NAMALWA (cell line): ENCODE measurements at places on chromosomes 3 and 15.
A peak's percentile ranks its signal among the peaks of the same experiment; 100 is the strongest.

GRCh38 chr3:77605308-77605707 is 565.4 kb downstream of the ROBO2 start:
- DNase-seq: no peak

GRCh38 chr3:170565495-170565894 is 20.4 kb downstream of the SLC7A14 start:
- DNase-seq: no peak

GRCh38 chr3:119428538-119428937 is 34.9 kb downstream of the TMEM39A start:
- DNase-seq: peak; percentile 26

DNA sequence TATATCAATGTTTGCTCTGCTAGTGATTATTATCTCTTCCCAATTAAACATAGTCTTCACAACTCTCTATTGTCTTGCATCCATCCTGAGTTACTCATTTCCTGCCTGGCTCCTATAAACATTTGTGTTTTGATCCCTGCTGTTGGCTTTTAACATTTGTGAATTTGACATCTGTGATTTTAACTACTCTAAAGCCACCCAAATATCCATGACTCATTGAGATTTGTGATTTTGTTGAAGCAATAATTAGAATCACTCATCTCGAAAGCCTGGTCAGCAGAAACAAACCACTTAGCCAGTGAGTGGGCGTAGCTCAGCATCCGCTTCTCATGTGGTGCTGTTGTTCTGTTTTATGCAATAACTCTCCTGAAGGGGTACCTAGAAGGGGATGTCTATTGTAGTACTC is 174.3 kb upstream of the ZBTB20 start:
- DNase-seq: no peak

- no peak for DNase-seq
Measured at GRCh38 chr3:60308808-60309207, 942.4 kb downstream of the FHIT start.

GRCh38 chr3:42045708-42046243 is 45.4 kb upstream of the TRAK1 start:
- no peak for DNase-seq

DNA sequence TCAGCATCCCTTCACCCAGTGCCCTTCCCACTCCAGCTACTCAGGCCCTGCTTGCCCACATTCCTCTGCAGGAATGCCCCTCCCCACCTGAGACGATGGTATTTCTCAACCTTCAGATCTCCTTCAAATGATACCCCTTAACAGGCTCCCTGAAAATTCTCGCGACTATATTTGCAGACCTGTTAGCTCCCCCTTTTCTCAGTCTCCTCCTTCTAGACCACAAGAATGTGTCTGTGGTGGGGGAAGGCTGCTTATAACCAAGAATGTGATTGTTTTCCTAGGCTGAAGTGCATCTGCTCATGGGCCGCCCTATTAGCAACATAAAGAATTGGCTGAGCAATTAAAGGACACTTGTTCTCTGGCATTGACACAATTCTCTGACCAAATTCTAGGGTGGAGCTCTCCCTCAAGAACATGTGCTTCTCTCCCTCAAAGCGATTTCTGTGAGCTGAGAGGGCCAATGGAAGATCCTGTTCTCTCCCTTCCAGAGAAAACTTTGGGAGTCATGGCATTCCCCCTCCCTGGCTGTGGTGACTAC is 19.1 kb upstream of the LIMD1 start:
- no peak for DNase-seq

- no peak for DNase-seq
Measured at GRCh38 chr15:100713163-100713867, 110.9 kb downstream of the ASB7 start.

- no peak for DNase-seq
Measured at GRCh38 chr3:54906763-54907162, 21.1 kb downstream of the LRTM1 start.

DNA sequence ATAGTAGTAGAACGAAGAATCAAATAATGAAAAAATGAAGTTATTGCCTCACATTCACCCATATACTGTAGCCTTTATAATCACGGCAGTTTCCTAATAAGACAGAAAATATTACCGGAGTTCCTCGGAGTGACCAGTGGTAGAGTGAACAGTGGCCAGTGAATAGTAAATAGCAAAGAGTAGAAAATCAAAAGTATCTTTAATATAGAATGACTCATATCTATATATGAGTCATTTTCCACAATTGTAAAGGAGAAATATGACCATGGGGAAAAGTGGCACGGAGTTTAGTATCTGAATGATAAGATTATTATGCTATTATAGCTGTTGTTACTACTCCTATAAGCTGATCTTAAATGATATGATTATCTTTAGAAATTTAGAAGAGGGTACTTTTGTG is 38.5 kb downstream of the ZBTB20 start:
- DNase-seq: no peak

DNA sequence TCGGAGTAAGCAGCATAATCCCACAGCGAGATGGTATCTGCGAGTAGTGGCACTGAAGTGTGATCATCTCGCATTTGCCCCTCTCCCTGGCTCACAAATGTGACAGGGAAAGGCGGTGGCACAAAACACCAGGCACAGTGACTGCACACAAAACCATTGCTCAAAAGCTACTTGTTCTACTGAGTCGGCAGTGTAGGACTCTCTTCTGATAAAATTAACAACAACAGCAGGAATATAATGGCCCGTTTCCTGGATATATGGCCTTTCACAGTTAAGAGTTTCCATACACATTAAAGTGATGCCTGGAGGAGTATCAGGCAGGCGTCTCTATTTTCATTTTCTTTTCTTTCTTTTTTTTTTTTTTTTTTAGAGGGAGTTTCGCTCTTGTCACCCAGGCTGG is 69.0 kb downstream of the MYO1E start:
- DNase-seq: no peak

DNA sequence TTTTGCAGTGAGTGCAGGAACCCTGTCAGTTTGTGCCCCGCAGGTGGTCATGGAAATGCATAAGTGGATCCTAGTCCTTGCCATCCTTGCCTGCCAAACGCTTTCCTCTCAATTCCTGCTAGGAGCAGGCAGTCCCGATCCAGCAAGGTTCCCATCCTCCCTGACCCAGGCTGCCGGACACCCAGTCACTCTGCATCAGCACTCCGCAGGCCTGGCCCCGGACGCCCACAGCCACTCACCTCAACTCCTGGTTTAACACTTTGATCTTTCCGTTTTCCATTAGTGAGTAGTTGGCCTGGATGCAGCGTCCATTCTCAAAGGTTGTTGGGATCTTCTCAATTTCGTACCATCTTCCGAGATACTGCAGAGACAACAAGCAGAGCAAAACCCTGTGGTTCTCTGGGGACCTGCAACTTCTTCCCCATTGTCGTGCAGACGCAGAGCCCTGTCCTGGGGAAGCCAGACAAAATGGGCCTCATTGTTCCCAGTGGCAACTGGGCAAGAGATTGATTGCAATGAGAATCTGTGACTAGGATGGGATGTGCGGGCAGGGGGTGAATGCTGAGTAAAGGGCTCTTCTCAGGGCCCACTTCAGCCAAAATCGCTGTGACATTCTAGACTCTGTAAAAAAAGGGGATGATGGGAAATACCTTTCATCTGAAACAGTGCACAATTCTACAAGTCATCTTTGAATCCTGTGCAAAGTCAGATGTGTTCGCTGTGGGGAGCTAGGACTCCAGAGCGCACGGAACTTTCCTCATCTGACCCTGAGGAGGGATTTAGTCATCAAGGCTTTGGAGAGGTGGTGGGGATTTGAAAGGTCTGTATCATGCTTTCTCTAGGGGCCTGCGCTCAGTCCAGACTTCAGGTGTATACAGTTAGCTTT is 9.9 kb downstream of the APOD start:
- DNase-seq: no peak

GRCh38 chr3:162370141-162370540 is 873.5 kb downstream of the OTOL1 start:
- no peak for DNase-seq

DNA sequence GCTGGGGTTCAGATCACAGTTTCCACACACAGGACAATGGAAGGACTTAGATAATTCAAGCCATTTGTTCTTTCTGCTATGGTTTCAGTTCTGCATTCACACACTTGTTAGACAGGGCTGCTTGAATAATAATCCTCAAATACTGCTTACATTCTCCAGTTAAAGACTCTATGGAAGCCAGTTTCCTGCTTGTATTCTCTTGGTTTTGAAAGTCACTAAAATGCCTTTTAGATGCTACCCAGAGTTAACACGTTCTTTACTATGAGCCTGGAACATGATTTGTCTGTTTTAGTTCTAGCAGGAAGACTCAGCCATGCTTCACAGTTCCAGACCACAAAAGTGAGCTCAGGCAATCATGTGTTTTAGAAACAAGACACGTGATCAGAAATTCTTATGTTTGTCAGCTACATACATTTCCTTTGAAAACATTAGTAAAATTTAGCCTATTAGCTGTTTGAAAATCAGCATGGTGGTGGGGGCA is 152.4 kb downstream of the LEKR1 start:
- DNase-seq: peak; percentile 90

GRCh38 chr3:160140756-160141155 is 84.5 kb upstream of the C3orf80 start:
- no peak for DNase-seq

DNA sequence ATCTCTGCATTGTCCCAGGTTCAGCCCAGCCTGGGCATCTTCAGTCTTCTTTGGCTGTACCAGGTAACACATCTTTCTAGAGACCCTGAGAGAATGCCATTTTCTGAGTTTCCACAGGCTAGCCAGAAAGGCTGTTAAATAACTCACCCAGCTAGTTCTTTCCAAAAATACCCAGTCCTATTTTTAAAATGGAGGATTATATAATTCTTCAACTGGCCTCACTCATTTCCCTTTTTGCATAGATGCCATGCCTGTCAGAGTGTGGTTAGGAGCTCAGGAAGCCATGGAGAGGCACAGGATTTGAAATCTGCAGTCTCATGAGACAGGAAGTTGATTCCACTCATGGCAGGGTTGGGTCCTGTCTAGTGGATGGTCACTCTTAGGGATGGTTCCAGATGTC is 39.8 kb downstream of the CEMIP start:
- DNase-seq: no peak

GRCh38 chr15:33315044-33315443 is 4.3 kb downstream of the RYR3 start:
- no peak for DNase-seq

GRCh38 chr15:50163719-50164410 is 18.1 kb upstream of the SLC27A2 start:
- no peak for DNase-seq

DNA sequence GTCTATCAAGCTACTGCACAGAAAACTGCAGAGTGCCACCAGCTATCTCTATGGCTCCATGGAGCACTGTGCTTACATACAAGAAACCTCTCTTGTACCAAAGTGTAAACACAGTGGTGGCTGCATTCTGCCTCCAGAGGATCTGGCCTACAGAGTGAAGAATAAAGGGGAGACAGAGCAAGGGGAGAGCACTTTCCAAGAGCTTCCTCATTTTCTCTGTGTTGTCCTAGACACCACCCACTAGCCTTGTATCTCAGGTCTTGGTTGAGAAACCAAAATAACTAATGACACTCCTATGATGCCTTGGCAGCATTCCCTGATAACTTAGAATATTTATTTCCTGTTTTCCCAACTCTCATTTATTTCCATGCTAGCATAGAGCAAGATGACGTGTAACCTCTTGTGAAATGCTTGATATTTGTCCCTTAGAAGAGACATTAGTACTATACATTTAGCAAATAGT is 56.9 kb upstream of the PHLDB2 start:
- DNase-seq: no peak

- DNase-seq: peak; percentile 17
Measured at GRCh38 chr15:32919749-32920414, 202.1 kb downstream of the GREM1 start.

DNA sequence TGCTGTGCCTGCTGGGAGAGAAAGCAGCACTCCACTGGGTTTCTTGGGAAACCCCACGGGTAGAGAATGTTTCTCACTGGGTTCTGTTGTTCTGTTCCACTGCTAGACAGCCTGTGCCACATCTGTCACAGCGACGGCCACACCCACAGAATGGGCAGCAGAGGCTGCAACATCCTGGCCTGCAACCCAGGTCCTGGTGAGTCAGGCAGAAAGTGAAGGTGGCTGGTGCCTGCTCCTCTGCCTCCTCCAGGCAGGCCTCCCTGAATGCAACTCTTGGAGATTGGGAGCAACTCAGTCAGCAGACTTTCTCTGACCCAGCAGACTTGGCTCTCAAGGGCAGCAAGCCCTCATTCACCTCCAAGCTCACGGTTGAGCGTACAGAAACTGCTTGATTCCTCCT is 13.0 kb downstream of the C3orf18 start:
- DNase-seq: no peak

DNA sequence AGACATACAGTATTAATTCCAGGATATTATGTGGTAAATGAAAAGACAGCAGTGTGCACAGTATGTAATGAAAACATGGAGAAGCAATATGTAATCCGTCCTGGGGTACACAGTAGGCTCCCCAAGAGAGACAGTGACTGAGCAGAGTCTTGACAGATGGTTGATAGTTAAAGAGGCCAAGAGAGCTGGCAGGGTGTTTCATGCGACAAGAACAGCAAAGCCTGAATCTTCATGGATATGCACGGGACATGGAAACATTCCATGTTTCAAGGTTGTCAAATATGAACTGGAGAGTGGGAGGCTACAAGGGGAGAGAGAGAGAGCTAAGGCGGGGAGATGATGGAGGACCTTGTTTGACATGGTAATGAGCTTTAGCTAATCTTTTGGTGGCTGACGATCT is 338.4 kb downstream of the IL5RA start:
- no peak for DNase-seq

DNA sequence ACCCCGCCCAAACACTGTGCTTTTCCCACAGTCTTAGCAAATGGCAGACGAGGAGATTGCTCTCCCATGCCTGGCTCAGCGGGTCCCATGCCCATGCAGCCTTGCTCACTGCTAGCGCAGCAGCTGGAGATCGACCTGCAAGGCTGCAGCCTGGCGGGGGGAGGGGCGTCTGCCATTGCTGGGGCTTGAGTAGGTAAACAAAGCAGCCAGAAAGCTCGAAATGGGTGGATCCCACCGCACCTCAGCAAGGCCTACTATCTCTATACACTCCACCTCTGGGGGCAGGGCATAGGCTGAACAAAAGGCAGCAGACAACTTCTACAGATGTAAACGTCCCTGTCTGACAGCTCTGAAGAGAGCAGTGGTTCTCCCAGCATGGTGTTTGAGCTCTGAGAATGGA is 27.2 kb upstream of the WDR5B start:
- no peak for DNase-seq

GRCh38 chr15:71551566-71551965 is 258.8 kb upstream of the NR2E3 start:
- no peak for DNase-seq
